ENCODE measurements at places on chromosomes 7 and 10. TPM values are rescaled to one million over a fixed set of nuclear protein-coding genes. Genes with fewer than 3 reads are reported as not detected.

Gene ACTL6B
- total RNA-seq = not detected

DNA sequence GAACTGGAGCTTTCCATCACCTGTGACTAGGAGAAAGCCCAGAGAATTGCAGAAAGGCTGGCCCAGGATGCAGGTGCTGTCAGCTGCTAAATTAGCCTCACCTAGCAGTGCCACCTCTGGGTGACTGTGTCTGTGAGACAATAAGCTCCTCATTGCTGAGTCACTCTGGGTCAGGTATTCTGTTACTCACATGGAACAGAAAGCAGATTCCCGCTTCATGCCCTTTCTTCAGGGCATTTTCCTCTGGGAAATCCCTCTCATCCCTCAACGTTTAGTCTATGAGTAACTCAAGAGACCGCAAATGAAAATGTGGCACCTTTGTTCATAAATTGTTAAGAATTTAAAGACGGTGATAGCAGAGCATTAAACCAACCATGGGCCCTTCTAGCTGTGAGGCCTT, 184.0 kb downstream of the ADAM12 start:
- no peak for DNase-seq

DNA sequence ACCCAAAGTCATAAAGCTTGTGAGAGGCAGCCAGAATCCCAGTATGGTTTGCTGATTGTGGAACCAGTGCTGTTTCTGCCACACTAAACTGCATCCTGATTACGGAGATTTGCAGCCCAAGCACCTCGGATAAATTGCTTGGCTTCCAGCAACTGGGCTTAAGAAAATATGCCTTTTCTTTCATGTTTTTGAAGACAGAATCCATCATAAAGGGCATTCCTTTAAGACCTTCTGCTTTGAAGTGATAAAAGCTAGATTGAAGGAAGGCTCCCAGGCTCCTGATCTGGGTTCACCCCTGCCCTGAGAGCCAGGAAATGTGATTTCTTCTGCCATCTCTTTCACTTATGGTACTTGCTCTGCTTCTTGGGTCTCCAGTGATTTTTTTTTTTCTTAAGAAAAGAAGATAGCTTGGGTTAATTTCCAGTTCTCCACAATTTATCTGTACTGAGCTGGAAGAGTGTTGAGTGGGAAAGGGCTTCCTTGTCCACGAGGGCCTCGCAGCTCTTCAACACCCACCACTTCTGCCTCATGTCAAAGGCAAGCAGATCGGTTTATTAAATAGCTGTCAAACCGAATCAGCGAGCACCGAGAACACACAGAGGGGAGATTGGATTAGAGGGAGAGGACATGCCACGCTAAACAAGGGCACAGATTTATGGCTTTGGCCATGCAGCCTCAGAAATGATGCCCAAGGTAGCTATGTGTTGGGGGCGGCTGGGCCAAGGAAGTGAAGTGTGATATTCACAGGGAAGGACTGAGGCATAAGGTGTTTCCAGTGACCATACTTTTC, 94.9 kb upstream of the TBX20 start:
- DNase-seq = no peak

Gene RAMP3
- total RNA-seq = not detected

Gene TSPAN15
- total RNA-seq = 10.9 TPM

GRCh38 chr10:46542567-46543465, 13.6 kb downstream of the GPRIN2 start:
- DNase-seq = no peak

DNA sequence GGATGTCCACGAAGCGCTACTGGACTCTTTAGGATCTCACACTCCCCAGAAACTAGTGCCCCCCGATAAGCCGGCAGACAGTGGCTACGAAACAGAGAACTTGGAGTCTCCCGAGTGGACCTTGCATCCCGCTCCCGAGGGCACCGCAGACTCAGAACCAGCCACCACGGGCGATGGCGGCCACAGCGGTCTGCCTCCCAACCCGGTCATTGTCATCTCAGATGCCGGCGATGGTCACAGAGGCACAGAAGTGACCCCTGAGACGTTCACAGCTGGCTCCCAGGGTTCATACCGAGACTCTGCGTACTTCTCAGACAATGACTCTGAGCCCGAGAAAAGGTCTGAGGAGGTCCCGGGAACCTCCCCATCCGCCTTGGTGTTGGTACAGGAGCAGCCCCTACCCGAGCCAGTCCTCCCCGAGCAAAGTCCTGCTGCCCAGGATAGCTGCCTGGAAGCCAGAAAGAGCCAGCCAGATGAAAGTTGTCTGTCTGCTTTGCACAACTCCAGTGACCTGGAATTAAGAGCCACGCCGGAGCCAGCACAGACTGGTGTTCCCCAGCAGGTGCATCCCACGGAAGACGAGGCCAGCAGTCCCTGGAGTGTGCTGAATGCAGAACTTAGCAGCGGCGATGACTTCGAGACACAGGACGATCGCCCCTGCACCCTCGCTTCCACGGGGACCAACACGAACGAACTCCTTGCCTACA, 17.6 kb upstream of the BHLHA15 start:
- no peak for DNase-seq

GRCh38 chr7:101804088-101804963, 13.1 kb upstream of the CUX1 start:
- DNase-seq = no peak

Gene TAC1
- total RNA-seq = not detected

GRCh38 chr7:94675356-94675755, 19.4 kb upstream of the SGCE start:
- DNase-seq = no peak

DNA sequence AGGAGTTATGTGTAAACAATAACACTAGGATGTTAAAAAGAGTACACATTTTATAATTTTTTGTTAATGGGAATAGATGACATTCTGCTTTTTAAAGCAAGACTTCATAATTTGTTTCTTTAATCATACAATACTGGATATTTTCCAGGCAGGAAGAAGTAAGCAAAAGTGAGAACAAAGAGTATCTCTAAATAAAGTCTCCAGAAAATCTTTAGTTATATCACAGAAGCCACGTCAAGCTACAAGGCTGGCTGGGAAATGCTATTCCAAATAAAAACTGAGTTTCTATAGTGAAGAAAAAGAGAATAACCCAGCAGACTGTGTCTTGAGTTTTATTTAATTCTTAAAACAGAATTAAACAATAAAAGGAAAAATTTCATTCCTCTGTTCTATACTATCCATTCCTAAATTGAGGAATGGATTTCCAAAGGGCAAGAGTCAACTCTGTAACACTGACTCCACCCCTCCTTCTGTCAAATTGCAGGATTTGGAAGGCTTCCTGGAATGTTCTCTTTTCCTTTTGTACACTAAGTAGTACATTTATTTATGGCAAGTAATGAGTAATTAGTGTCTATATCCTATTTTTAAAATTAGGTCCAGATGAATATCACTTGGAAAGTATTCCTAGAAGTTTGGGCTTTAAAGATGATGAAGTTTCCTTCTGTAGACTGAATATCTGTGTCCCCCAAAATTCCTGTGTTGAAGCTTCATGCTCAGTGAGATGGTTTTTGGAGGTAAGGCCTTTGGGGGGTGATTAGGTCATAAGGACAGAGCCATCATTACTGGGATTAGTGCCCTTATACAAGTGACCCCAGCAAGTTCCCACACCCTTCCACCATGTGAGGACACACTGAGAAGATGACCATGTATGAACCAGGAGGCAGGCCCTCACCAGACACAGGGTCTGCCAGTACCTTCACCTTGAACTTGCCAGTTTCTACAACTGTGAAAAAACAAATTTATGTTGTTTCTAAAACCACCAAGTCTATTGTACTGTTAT, 290.9 kb downstream of the CRPPA start:
- no peak for DNase-seq

- DNase-seq = no peak
These were observed 80.0 kb downstream of the SHH start for GRCh38 chr7:155732286-155732685.

Gene NKX2-3
- 0.25 TPM for total RNA-seq

- DNase-seq = no peak
These were observed 86.9 kb upstream of the GATAD1 start for GRCh38 chr7:92360387-92360786.

- no peak for DNase-seq
These were observed 681.2 kb upstream of the FOXK1 start for GRCh38 chr7:4000934-4001333.

GRCh38 chr10:131274883-131275282, 36.6 kb downstream of the TCERG1L start:
- DNase-seq = no peak

- DNase-seq = peak; percentile 80
These were observed 67.8 kb downstream of the GSAP start for GRCh38 chr7:77348371-77348813.

Gene CPA2
- total RNA-seq = 0.75 TPM

Gene AKR1C2
- 823 TPM for total RNA-seq

Gene ICA1
- 17.1 TPM for total RNA-seq

- no peak for DNase-seq
These were observed 744 bp downstream of the PPRC1 start for GRCh38 chr10:102133373-102134195.

Gene TMEM270
- not detected for total RNA-seq

- no peak for DNase-seq
These were observed 222.8 kb upstream of the PRKCQ start for GRCh38 chr10:6802759-6803426.

Gene AKR1B1
- total RNA-seq = 178 TPM

DNA sequence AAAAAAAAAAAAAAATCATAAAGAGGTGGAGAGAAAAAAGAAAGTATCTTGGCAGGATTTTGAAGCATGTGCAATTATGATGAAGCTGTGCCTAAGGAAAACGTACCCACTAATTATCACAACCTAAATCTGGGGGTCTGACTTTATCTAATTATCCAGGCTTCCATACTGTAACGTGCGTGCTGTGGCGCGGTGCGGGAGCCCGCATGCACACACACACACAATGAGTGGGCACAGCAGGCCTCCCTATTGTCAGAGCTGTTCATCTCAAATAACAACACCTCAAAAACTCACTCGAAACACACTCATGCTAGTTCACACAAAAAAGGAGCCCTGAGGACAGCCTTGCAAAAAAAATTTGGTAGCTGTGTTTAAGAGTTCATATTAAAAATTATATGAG, 31.9 kb downstream of the BEND7 start:
- DNase-seq = no peak

DNA sequence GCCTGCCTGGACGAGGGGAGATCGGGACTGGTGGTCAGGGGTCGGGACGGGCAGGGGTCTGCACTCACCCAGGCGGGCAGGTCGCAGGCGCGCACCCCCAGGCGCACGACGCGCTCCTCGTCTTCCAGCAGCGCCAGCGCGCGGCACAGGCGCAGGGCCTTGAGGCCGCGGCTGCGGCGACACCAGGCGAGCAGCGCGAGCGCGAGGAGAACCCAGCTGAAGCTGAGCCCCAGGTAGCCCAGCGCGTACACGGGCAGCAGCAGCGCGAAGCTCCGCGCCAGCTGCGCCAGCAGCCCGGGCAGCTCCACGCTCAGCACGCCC, 328 bp downstream of the ESYT2 start:
- DNase-seq = peak; percentile 44

DNA sequence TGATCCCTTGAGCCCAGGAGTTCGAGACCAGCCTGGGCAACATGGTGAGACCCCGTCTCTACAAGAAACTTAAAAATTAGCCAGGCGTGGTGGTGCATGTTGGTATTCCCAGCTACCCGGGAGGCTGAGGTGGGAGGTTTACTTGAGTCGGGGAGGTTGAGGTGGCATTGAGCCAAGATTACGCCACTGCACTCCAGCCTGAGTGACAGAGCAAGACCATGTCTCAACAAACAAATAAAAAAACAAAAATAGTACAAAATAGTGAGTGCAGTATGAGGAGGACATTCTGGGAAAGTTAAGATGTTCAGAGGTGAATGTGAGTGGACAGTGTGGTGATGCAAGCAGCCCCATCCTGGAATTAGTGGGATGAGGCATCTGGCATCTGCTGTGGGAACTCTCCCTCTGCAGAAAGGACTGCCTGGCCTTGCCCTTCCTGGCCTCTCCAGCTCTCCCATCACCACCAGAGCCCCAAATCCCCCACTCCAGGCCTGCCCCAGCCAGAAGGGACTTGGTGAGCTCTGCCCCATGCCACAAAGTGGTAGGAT, 96.6 kb upstream of the PARD3 start:
- DNase-seq = no peak

GRCh38 chr7:114530057-114530611, 115.5 kb downstream of the FOXP2 start:
- DNase-seq = peak; percentile 9

GRCh38 chr7:102080434-102081243, 206.0 kb upstream of the SH2B2 start:
- DNase-seq = no peak

- no peak for DNase-seq
These were observed 53.8 kb downstream of the PARP12 start for GRCh38 chr7:140008755-140009610.

Gene TDRD1
- total RNA-seq = not detected

DNA sequence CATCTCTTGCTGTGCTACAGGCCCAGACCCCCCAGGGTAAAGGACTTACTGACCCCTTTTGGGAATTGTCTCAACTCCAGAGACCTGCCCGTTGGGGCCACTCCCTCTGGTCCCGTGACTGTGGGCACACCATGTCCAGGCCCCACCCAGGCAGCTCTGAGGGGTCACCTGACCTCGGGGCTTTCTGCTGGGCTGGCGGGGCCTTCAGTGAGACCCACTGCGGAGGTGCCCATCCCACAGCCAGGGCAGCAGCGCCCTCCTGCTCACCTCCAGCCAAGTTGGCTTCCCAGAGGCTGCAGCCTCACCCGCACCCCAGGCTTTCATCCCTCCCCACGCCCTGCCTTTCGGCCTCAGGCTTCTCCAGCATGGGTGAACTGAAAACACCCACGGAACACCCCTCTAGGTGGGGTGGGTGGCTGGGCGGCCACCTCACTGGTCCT, 147.2 kb downstream of the DNAJB6 start:
- DNase-seq = no peak

DNA sequence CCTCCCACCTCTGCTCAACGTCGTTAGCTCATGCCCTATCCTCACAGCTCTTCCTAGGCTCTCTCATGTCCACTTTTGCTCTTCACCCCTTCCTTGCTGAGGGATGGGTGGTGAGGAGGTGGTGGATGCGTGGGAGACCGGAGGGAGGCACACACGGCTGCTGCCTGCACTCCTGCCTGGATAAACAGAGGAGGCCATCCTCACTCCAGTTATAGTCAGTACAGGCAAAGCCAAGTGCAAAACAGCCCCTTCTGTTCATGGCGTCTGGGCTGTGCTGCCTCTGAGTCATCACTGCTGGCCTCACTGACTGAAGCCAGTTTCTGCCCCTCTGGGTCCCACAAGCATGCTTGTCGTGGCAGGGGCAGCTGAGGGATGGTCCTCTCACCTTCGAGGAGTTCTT, 31.9 kb upstream of the LRRC4 start:
- DNase-seq = no peak

DNA sequence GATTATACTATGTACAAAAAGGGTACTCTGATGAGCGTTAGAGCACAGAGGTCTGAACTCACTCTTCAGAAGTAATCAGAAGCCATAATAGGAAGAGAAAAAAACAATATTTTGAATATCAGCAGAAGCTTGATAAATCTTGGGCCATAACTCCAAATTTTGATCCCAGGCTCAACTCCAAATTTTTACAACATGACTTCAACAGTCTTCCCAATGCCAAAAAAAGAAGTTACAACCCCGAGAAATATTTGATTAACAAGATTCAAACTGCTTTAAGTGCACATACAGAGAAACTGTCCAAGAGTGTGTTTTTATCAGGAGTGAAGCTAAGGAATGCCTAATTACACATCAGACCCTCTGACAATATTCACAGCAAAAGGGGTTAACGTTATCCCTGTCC, 7.5 kb downstream of the MPP7 start:
- DNase-seq = no peak

GRCh38 chr10:89337484-89337883, 9.7 kb downstream of the IFIT3 start:
- no peak for DNase-seq

All from NCI-H460 (cell line).